ENCODE measurements at places on chromosomes 5 and 9.
A peak's percentile ranks its signal among the peaks of the same experiment; 100 is the strongest.

GRCh38 chr9:82987370-82988189 lies 75.4 kb downstream of the RASEF start:
- no peak for DNase-seq

DNA sequence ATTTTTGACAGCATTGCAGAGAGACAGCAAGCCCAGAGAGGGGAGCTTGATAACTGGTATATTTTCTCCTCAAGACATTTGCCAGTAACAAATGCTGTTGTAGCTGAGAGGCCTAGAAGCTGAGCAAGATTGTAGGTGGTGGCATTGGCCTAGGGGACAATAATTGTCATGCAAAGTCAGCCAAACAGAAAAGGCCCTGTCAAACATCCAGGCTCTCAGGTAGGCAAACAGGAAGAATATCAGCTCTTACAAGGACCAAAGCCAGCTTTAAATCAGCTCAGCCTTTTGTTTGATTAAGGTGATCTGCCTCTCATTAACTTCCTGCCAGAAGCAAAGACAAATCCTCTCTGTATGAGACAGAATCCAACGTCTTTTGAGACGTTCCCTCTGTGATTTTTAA lies 29.7 kb upstream of the BARX1 start:
- DNase-seq, result no peak

DNA sequence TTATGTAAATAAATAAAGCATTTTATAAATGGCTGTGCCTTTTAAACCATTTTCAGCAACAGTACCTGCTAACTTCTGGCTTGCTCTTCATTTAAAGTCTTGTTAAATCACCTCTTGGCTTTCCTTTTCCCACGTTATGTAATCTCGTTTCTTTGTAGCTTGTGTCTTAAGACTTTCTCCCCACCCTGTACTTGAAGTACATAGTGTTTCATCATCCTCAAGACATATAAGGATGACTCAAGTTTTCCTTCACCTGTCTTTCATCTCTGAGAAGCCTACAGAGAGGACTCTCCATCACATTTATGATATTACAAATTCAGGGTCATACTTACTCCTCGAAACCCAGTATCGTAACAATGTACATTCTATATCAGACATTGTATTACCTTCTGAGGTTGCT lies 33.9 kb downstream of the PRELID2 start:
- no peak for DNase-seq

- DNase-seq, result no peak
These were observed 17.7 kb upstream of the ANXA1 start for GRCh38 chr9:73133921-73134407.

GRCh38 chr5:119358901-119359603 lies 3.2 kb downstream of the TNFAIP8 start:
- no peak for DNase-seq

- no peak for DNase-seq
These were observed 70.4 kb downstream of the RGS7BP start for GRCh38 chr5:64576250-64576649.

- no peak for DNase-seq
These were observed 358.7 kb upstream of the KLF4 start for GRCh38 chr9:107847978-107848964.

DNA sequence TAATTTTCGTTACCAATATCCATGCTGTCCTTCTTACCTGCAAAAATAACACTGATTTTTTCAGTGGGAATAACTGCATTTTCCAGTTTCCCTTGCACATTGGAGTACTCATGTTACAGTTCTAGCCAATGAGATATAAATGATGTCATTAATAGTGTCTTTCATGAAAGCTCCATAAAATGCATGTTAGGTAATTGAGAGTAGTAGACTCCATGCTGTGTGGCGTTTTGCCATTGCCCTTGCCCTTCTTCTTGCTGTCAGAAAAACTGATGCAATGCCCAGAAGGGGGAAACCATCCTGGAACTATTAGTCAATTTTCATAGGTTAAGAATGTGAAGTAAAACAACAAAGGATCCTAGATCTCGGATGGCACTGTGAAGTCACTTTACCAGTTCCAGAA lies 1765.3 kb downstream of the EFNA5 start:
- DNase-seq, result no peak

- DNase-seq, result no peak
These were observed 9.7 kb downstream of the GRIN1 start for GRCh38 chr9:137148661-137149060.

DNA sequence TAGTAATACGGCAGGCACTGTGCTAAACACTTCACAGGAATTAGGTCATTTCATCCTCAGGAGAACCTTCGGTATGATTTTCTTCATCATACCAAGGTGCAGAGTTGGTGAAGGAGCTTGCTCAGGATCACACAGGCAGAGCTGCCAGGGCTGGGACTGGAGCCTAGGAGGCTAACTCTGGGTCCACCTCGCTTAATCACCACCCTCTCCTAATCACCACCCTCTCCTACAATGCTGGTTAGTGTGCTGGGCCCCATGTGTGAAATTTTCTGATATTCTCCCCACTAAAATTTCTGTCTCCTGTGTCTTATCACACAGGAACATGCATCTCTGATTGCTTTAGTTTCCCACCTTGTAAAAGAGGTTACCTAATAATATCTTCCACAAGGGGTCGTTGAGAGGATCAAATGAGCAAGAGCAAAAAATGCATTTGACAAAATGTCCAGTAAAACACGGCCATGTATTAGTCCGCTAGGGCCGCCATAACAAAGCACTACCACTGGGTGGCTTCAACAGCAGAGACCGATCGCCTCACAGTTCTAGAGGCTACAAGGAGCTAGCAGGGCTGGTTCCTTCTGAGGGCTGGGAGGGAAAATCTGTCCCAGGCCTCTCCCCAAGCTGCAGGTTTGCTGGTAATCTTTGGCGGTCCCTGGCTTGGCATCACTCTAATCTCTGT lies 128.2 kb upstream of the NFIB start:
- DNase-seq, result peak; percentile 78

GRCh38 chr5:107893642-107894041 lies 222.9 kb upstream of the EFNA5 start:
- no peak for DNase-seq

GRCh38 chr9:133944746-133945135 lies 47.4 kb downstream of the VAV2 start:
- DNase-seq, result no peak

GRCh38 chr5:52854949-52855348 lies 67.2 kb downstream of the ITGA1 start:
- DNase-seq, result no peak

DNA sequence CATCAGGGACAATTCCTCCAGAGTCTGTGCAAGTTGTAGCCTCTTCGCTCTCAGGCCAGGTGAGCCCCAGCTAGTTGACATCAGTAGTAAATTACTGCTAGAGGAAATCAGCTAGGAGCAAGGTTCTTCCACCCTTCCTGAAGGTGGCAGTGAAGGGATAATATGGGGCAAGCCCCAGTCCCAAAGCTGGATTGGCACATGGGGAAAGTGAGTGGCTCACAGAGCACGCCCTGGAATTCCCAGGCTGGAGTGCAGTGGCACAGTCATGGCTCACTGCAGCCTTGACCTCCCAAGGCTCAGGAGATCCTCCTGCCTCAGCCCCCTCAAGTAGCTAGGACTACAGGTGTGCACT lies 82.1 kb downstream of the CYFIP2 start:
- DNase-seq, result peak; percentile 41

DNA sequence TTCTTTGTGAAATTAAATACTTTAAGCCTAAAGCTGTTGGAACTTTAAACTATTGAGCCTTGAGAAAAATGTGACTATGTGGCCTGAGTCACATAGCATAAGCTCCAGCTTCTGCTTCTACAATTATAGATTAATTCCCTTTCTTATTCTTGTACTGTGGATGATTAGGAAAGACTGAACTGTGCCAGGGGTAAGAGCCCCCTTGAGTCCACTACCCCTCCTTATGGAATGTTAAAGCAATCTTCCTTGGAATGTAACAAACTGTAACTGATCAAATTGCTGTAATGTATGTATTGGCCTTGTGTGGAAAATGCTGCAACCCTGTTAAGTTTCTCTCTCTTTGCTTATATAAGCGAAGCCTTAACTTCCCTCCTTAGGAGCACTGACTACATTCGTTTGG lies 273.2 kb downstream of the FAM170A start:
- DNase-seq, result no peak

Measured in T47D (cell line).